ENCODE measurements at places on chromosomes 4 and X.
A peak's percentile ranks its signal among the peaks of the same experiment; 100 is the strongest.

DNA sequence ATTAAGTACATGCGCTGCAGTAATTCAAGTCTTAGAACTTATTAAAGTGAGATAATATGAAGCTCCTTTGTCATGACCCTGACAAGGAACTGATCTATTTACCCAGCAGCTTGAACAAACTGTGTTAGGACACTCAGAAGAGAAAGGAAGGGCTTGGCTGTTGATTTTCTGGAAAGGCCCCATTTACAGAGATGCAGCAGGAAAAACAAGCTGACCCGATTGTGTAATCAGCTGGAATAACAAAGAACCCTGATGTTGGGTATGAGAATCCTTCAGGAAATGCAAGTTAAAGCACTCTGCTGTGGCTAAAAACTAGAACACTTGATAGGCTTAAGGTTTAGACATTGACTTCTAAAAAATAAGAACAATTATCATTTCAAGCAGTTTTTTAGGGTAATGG is 64.8 kb downstream of the TBC1D9 start:
- no peak for DNase-seq

DNA sequence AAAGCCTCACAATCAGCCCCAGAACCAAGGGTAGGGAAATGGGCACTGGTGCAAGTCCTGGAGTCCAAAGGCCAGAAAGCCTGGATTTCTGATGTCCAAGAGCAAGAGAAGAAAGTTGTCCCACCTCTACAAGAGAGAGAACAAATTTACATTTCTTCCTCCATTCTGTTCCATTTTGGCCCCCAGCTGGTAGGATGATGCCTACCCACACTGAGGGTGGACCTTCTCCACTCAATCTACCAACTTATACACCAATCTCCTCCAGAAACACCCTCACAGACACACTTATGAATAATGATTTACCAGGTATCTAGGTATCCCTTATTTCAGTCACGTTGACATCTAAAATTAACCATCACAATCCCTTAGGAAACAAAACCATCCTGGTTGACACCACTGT is 367.8 kb upstream of the GRIA3 start:
- no peak for DNase-seq

GRCh38 chr4:54234497-54235205 is 5.6 kb downstream of the PDGFRA start:
- no peak for DNase-seq

DNA sequence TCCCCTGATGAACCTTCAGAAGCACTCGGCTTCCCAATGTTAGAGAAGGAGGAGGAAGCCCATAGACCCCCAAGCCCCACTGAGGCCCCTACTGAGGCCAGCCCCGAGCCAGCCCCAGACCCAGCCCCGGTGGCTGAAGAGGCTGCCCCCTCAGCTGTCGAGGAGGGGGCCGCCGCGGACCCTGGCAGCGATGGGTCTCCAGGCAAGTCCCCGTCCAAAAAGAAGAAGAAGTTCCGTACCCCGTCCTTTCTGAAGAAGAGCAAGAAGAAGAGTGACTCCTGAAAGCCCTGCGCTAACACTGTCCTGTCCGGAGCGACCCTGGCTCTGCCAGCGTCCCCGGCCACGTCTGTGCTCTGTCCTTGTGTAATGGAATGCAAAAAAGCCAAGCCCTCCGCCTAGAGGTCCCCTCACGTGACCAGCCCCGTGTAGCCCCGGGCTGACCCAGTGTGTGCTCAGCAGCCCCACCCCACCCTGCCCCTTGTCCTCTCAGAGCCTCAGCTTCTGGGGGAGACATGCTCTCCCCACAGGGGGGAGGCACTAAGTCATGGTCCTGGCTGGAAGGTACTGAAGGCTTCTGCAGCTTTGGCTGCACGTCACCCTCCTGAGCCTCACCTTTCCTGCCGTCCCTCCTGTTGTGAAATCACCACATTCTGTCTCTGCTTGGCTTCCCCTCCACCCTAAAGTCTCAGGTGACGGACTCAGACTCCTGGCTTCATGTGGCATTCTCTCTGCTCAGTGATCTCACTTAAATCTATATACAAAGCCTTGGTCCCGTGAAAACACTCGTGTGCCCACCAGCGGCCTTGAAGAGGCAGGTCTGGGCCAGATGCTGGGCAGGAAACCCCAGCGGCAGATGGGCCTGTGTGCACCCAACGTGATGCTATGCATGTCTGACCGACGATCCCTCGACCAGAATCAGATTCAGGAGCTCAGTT is 34.7 kb downstream of the NOP14 start:
- no peak for DNase-seq

DNA sequence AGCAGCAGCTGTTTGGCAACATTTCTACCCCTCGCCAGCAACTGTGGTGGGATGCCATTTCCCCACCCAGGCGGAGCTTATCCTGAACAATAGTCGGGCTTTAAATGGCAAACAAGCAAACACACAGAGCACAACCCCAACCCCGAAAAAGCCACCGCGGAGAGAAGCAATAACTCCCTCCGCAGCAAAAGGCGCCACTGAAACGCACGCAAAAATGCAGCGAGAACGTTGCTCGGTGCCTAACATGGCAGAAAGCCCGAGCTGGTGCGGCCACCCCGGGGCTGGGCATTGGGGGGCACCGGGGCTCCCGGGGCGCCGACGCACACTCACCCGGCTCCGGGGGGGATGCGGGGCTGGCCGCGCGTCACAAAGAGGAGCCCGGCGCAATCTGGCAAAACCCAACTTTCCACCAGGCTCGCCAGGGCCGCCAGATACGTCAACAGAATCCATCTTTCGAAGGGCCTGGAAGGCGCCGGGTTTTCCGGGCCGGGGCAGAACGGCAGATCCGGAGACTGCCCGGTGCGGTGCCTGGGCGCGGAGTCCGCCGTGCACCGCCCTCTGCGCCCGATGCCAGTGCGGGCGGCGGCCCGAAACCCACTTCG is 818 bp downstream of the RAI2 start:
- peak; percentile 60 for DNase-seq

GRCh38 chrX:69309074-69309792 is 144.0 kb upstream of the PJA1 start:
- DNase-seq = no peak

DNA sequence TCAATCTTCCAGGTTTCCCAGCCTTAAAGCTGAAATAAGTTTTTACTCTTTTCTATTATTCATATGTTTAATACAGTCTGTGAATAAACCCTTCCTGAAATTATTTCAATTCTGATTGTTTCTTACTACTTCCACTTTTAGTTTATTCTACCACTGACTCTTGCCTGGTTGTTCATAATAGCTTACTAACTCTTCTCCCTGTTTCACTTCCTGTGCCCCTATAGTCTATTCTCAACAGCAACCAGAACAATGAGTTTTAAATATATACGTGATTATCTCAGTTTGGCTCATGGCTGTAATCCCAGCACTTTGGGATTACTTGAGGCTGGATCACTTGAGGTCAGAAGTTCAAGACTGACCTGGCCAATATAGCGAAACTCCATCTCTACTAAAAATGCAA is 408.0 kb upstream of the SPOCK3 start:
- no peak for DNase-seq

DNA sequence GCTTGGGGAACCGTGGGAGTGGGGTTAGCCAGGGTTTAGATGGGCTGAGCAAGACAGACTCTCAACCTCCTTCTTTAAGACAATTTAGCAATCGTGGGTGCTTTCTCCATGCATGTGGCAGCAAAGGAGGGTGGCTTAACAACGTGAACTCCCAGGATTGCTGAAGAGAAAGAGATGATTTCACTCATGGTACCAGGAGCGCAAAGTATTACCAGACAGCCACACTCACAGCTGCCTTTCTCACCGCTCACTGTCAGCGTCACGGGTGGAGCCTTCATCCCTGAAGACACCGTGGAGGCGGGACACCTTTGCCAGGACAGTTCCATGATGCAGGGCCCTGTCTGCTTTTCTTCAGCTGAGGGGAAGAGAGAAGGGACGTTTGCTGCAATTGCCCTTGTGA is 212.5 kb upstream of the PSAPL1 start:
- no peak for DNase-seq

DNA sequence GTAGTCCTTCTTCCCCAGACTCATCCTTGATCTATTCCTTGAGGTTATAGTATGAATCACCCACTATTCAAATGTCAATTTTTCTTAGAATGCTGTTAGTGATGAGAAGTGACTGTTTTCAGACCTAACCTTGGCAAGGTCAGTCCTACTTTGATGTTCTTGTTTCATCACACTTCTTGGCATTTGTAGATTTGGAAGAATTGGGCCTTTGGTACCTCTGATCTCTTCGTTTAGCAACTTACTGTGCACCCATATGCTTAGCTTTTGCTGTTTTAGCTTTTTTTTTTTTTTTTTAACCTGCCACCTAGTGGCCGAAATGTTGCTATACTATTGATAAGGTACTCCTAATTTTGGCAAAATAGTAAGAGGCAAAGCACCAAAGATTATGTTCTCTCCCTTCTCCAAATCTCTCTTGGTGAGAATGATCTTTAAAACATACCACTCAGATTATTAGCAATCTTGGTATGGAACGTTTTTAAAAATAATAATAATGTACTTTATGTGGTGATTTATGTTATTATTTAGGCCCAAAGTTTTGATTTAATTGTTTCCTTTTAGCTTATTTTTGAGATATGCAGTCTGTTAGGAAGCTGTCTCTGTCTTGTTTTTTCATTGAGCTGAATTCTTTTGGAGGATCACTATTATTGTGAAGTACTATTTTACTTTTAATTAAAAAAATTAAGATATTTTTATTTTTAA is 16.6 kb downstream of the DCK start:
- DNase-seq = no peak

- DNase-seq = no peak
These were observed 29.6 kb downstream of the SLC16A2 start for GRCh38 chrX:74450803-74451449.

All from naive thymus-derived CD8-positive, alpha-beta T cell (primary cell).